NCI-H187 treated with DMSO at 0.1 percent for 48 hours (cell line): ENCODE measurements at places on chromosomes 5 and 9.

DNA sequence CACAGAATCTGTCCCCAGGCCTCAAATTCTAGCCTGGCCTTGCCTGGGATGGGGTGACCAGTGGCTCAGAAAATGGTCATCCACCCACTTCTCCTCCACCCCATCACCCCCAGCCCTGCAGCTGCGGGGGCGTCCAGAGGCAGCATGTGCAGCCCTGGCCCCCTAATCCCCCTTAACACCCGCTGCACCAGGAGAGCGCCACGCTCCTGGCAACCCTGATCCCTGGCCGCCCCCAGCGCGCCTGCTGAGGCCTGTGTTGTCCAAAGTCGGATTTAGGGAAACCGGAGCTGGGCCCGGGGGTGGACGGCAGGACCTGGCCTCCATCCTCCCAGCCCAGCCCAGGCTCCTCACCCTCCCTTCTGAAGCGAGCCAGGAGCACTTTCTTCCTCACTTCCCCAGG lies 22.0 kb downstream of the NR5A1 start:
- DNase-seq, result no peak

- DNase-seq, result no peak
Measured at GRCh38 chr9:95383185-95383676, 65.7 kb upstream of the FANCC start.

- DNase-seq, result no peak
Measured at GRCh38 chr9:105475302-105475701, 27.5 kb downstream of the FSD1L start.

DNA sequence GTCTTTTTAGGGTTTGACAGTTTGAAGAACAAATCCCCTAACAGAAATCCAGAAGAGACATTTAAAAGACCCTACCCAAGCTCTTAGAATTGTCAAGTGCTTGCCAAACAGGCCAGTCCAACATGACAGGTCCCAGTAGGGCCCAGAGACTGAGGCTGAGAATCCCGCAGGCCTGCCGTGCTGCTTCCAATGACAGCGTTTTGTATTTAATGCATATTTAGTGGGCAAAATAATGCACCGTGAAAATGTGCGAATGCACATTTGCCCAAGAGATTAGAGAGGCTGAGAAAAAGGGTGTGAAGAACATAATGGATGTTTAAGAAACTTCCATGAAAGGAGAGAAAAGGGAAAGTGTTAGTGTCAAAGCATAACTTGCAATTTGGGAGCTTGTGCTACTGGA lies 57.6 kb downstream of the CD180 start:
- no peak for DNase-seq

DNA sequence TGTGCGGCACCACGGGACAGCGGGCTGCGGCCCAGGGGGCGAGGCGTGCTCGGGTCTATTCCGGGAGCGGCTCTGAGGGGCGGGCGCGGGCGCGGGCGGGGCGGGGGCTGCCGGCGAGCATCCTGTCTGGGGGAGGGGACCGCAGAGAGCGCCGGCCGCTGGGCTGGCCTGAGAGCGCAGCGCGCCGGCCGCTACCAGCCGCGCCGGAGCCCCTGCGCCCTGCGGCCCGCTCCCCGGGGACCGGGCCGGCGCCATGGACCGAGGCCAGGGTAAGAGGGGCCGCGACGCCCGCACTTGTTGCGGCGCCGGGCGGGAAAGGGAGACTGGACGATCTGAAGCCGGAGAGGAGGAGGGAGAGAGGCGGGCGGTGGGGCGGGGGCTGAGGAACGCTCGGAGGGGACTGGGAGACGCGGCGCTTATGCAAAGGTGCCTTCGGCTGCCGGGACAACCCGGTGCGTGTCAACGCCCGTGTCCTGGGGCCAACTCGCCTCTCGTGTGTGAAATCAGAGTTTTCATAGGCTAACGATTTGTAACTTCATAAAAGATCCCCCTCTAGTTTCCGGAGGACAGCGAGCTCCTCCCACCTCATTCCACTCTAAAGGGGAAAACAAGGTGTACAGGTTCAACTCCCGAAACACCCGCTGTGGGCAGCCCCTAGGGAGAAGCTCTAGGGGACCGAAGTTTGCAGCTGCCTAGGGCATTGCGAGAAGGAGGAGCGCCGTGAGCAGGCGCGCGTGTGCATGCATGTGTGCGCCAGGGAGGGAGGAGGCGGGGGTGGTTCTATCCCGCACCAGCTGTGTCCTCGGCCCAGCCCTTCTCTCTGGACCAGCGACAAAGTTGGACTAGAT lies at the start of gene AFAP1L1:
Gene AFAP1L1, plus strand, starts transcription at position 144 of the 848 bp plus-strand sequence. Its CDS starts 110 bp downstream, at position 254.
- DNase-seq, result no peak

GRCh38 chr9:114606068-114606467 lies 5.0 kb upstream of the TMEM268 start:
- no peak for DNase-seq

GRCh38 chr5:78065663-78066062 lies 228.8 kb downstream of the AP3B1 start:
- no peak for DNase-seq

- no peak for DNase-seq
Measured at GRCh38 chr9:5515261-5515650, 4.9 kb downstream of the PDCD1LG2 start.

- DNase-seq, result peak; percentile 9
Measured at GRCh38 chr9:137302118-137302448, at the start of gene NRARP. Gene NRARP (minus strand): TSS chr9:137302271. CDS start chr9:137301928, 343 bp downstream.

DNA sequence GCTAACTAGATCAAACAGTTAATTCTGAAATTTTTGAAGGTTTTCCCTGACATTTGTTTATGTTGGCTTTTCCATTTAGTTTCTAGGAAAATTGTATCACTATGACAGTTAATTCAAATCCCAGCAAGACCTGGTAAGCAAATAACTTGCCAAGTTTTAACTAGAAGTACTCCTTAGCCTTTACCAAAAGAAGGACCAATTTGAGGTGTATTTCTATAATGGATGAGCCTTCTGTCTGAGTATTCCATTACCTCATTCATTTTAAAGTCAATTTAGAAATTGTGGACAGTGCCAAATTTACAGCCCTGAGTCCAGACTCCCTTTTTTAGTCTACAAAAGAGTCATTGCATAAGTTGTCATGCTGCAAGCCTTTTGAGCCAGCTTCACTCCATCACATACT lies 687.6 kb downstream of the CETN3 start:
- no peak for DNase-seq

GRCh38 chr5:120988491-120988890 lies 524.4 kb downstream of the PRR16 start:
- no peak for DNase-seq
